Natural killer cell treated with Interleukin-12 subunit alpha and Interleukin-12 subunit beta and Interleukin-15 and Interleukin-18, amount 100 ng/mL, for 72 hours (primary cell): ENCODE measurements at places on chromosomes 2 and 18.
A peak's percentile ranks its signal among the peaks of the same experiment; 100 is the strongest.

GRCh38 chr2:54657664-54658083 is 65.8 kb upstream of the EML6 start:
- H3K27me3 ChIP-seq: no peaks in the 10 kb centered on the region
- H3K27ac ChIP-seq: no peak overlapping the region
- peak; percentile 65 for DNase-seq
- H3K4me1 ChIP-seq: peaks cover 9% of the 10 kb centered on the region
- H3K36me3 ChIP-seq: peaks cover 12% of the 10 kb centered on the region
- no peak overlapping the region for H3K4me3 ChIP-seq

GRCh38 chr2:105257981-105258380 is 16.4 kb downstream of the GPR45 start:
- no peak overlapping the region for H3K27ac ChIP-seq
- no peaks in the 10 kb centered on the region for H3K36me3 ChIP-seq
- no peak for DNase-seq
- H3K4me1 ChIP-seq: no peaks in the 10 kb centered on the region

- H3K4me3 ChIP-seq: peak overlapping the region; percentile 15
- H3K4me1 ChIP-seq: peaks cover 62% of the 10 kb centered on the region
- no peak for DNase-seq
- no peaks in the 10 kb centered on the region for H3K27me3 ChIP-seq
- H3K36me3 ChIP-seq: peaks cover 10% of the 10 kb centered on the region
These were observed 67.0 kb downstream of the RBMS1 start for GRCh38 chr2:160426604-160427003.

DNA sequence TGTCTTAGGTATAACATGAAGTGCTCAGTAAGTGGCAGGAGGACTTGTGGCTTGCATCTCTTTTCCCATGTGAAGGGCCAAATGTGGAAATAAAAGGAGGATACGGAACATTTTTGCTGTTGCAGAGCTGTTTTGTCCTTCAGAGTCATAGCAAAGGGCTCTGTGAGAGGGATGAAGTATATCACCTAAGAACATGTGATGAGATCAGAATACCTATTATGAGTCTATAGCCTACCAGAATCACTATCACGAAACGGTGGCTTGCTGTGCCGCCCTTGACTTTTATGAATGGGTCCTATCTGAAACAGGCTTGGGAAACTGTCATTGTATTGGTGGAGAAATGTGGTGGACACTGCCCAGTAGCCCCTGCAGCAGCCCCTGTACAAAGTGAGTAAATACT is 67.0 kb upstream of the ITGB6 start:
- H3K27ac ChIP-seq: no peak overlapping the region
- no peak overlapping the region for H3K4me3 ChIP-seq

DNA sequence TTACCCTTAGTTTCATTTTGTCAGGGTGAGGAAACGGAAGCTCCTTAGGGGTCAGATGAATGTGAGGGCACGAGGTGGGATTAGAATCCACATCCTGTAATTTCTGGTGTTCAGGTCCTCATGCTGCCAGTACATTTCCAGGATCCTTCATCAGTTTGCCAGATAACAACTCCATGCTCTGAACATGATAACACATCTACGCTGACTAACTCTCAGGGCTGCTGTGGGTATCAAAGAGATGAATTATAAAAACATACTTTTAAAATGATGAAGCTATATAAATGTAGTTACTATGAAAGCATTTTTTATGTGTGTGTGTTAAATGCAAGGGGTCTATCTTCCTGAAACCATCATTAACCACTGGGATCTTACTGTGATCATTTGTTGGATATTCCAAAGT is 325.9 kb downstream of the SLC8A1 start:
- H3K27ac ChIP-seq: no peak overlapping the region
- DNase-seq: no peak

GRCh38 chr2:121665504-121665903 is 16.2 kb upstream of the CLASP1 start:
- no peak for DNase-seq
- no peak overlapping the region for H3K4me3 ChIP-seq
- H3K27ac ChIP-seq: no peak overlapping the region
- H3K27me3 ChIP-seq: no peaks in the 10 kb centered on the region

- no peaks in the 10 kb centered on the region for H3K27me3 ChIP-seq
- no peak overlapping the region for H3K4me3 ChIP-seq
- no peak for DNase-seq
These were observed 21.8 kb downstream of the NDUFB3 start for GRCh38 chr2:201093573-201093972.

GRCh38 chr2:231597014-231597611 is 4.4 kb downstream of the TEX44 start:
- no peaks in the 10 kb centered on the region for H3K4me1 ChIP-seq
- DNase-seq: no peak
- no peaks in the 10 kb centered on the region for H3K36me3 ChIP-seq
- no peak overlapping the region for H3K4me3 ChIP-seq
- no peak overlapping the region for H3K27ac ChIP-seq

DNA sequence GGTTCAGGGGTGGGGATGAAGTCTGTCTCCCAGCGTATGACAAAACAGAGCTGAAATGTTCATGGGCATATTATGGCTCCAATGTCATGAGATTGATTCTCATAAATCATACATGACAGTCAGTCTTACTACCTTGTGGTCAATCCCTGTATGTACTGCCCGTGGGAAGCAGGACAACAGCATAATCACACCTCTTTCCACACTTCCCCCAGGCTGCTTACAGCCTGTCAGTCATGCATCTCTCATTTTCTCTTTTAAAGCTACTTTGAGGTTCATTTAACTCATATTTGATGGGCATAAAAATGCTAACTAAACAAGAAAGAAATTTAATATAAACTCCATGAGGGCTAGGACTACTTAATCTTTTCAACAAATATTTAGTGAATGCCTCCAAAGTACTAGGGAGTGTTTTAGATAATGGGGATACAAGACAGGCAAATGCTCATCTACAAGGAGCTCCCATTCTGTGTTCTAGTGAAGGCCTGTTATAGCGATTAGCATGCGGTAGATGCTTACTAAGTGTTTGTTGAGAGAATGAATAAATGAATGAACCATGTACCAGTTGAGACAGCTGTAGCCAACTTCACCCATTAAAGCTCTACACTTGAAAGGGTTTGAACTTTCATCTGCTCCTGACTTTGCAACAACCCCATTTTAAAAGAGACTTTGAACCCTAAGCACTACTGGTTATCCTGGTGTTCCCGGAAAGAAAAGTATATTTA is 89.1 kb downstream of the ALPK2 start:
- no peak overlapping the region for H3K27ac ChIP-seq
- peaks cover 26% of the 10 kb centered on the region for H3K27me3 ChIP-seq
- H3K4me1 ChIP-seq: peaks cover 71% of the 10 kb centered on the region

DNA sequence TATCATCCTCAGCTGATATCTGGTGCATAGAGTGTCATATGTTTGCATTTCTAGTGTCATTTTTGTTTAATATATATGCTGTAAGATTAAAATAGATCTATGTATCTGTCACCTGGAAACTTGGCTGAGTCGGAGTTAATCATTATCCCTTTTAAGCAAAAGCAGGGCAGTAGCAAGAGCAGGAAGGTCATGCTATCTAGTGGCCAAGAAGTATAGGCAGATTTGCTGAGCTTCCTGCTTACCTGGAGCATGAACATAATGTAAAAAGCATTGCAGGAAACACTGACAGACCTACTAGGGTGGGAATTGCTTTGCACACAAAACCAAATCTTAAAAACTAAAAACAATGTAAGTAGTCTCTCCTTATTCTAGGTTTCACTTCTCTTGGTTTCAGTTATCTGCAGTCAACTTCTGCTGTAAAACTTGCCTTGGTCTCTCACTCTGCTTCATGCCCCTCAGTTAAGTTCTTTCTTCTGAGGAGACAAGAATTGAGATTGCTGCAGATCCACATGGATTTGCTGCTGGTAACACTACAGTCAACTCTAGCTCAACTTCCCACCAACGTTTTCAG is 295.3 kb downstream of the CDH7 start:
- H3K27ac ChIP-seq: no peak overlapping the region
- H3K27me3 ChIP-seq: no peaks in the 10 kb centered on the region
- H3K36me3 ChIP-seq: peaks cover 5% of the 10 kb centered on the region

- H3K36me3 ChIP-seq: no peaks in the 10 kb centered on the region
- no peak overlapping the region for H3K27ac ChIP-seq
- DNase-seq: no peak
These were observed 125.6 kb downstream of the TMEM18 start for GRCh38 chr2:551621-552020.

- H3K4me3 ChIP-seq: no peak overlapping the region
- no peak for DNase-seq
- H3K4me1 ChIP-seq: no peaks in the 10 kb centered on the region
- H3K36me3 ChIP-seq: no peaks in the 10 kb centered on the region
- peaks cover 26% of the 10 kb centered on the region for H3K27me3 ChIP-seq
These were observed 128.2 kb downstream of the MCFD2 start for GRCh38 chr2:46787364-46787763.

GRCh38 chr18:56479841-56480240 is 158.6 kb downstream of the TXNL1 start:
- no peak overlapping the region for H3K27ac ChIP-seq
- no peaks in the 10 kb centered on the region for H3K4me1 ChIP-seq
- no peaks in the 10 kb centered on the region for H3K36me3 ChIP-seq
- no peak overlapping the region for H3K4me3 ChIP-seq
- no peak for DNase-seq

GRCh38 chr2:43201497-43201896 is 24.9 kb downstream of the ZFP36L2 start:
- DNase-seq: no peak
- peaks cover 15% of the 10 kb centered on the region for H3K4me1 ChIP-seq
- H3K27me3 ChIP-seq: no peaks in the 10 kb centered on the region
- no peaks in the 10 kb centered on the region for H3K36me3 ChIP-seq

- H3K36me3 ChIP-seq: peaks cover 6% of the 10 kb centered on the region
- DNase-seq: no peak
- no peaks in the 10 kb centered on the region for H3K27me3 ChIP-seq
These were observed 746.3 kb upstream of the CHAC2 start for GRCh38 chr2:53021292-53021691.

GRCh38 chr18:51051105-51051712 is 21.2 kb downstream of the SMAD4 start:
- no peaks in the 10 kb centered on the region for H3K36me3 ChIP-seq
- DNase-seq: peak; percentile 62
- H3K27ac ChIP-seq: peak overlapping the region; percentile 47
- no peaks in the 10 kb centered on the region for H3K27me3 ChIP-seq
- H3K4me1 ChIP-seq: peaks cover 19% of the 10 kb centered on the region

DNA sequence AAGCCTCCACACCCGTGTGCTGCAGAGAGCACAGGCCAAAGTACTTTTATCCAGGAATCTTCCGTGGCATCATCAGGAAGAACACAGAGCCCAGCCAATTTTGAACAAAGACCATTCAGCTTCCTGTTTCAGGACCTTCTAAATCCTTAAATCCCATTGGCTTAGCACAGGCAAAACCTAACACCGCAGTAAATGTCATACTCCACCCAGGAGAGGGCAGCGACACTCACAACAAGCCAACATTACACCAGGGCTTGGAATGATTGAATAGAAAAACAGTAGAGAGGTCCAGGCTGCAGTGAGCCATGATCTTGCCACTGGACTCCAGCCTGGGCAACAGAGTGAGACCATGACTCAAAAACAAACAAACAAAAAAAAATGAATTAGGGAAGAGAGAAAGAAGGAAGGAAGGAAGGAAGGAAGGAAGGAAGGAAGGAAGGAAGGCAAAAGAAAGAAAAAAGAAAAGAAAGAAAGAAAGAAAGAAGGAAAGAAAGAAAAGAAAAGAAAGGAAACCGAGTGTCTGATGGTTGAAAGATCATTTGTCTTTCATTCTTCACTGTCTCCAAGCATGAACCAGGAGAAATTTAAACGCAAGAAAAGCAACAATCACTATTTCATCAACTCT is 144.6 kb upstream of the SATB2 start:
- no peak overlapping the region for H3K27ac ChIP-seq
- no peak overlapping the region for H3K4me3 ChIP-seq

GRCh38 chr2:35443087-35443486 is 912.5 kb upstream of the CRIM1 start:
- no peak overlapping the region for H3K27ac ChIP-seq
- no peak overlapping the region for H3K4me3 ChIP-seq
- DNase-seq: no peak
- no peaks in the 10 kb centered on the region for H3K4me1 ChIP-seq

DNA sequence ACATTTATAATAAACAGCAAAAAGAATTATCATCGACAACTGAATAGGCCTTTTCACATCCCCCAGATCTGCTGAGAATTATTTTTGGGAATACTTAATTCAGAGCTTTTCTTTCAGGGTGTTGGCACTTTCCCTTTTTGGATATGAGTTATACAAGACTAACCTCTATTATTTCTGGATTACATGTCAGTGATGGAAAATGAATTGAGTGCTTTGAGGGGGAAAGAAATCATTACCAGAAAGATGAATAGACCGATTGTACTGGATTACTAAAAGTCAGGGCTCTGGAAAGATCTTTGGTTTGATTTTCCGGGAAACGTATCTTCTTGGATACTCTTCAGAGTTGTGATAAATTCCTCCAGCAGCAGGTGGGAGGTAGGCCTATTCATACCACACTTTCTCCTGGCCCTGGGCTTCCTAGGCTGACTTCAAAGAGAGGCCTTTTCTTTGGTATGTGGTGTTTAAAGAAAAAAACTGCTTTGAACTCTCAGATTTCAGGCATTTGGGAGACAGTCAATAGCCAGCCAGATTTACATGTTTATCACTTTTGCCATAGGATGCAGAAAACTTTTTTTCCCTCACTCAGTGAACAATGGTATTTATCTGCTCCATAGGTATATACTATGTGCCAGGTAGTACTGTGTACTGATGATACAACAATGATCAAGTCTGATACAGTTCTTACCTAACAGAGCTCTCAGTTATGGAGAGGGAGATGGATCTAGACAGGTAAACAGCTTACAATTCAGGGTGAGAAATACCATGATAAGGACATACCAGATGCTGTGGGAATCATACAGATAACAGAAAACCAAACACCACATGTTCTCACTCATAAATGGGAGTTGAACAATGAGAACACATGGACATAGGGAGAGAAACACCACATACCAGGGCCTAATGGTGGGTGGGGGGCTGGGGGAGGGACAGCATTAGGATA is 63.3 kb upstream of the ACTR3 start:
- H3K27me3 ChIP-seq: no peaks in the 10 kb centered on the region
- DNase-seq: no peak
- H3K36me3 ChIP-seq: no peaks in the 10 kb centered on the region

DNA sequence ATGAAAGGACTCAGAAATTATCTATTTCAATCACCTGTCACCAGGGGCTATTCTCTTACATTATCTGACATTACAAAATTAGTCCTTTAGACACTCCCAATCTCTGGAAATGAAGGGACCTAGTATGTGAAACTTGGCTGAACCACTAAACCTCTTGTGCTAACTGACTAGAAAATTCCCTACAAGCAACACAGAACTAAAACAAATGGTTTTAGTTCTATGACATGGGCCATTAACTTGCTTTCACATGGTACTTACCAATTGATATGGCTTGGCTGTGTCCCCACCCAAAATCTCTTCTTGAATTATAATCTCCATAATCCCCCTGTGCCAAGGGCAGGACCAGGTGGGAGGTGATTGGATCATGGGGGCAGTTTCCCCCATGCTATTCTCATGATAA is 16.6 kb downstream of the SERPINE2 start:
- H3K36me3 ChIP-seq: no peaks in the 10 kb centered on the region
- H3K27me3 ChIP-seq: no peaks in the 10 kb centered on the region
- no peak overlapping the region for H3K4me3 ChIP-seq
- H3K27ac ChIP-seq: no peak overlapping the region
- peaks cover 32% of the 10 kb centered on the region for H3K4me1 ChIP-seq
